ENCODE measurements at places on chromosomes 7 and 10.

GRCh38 chr10:78787125-78787524 lies 281.6 kb upstream of the ZMIZ1 start:
- DNase-seq, result no peak

- no peak for DNase-seq
Observed at GRCh38 chr7:132345543-132346129, 230.6 kb downstream of the PLXNA4 start.

- DNase-seq, result no peak
Observed at GRCh38 chr7:132307465-132307864, 268.8 kb downstream of the PLXNA4 start.

DNA sequence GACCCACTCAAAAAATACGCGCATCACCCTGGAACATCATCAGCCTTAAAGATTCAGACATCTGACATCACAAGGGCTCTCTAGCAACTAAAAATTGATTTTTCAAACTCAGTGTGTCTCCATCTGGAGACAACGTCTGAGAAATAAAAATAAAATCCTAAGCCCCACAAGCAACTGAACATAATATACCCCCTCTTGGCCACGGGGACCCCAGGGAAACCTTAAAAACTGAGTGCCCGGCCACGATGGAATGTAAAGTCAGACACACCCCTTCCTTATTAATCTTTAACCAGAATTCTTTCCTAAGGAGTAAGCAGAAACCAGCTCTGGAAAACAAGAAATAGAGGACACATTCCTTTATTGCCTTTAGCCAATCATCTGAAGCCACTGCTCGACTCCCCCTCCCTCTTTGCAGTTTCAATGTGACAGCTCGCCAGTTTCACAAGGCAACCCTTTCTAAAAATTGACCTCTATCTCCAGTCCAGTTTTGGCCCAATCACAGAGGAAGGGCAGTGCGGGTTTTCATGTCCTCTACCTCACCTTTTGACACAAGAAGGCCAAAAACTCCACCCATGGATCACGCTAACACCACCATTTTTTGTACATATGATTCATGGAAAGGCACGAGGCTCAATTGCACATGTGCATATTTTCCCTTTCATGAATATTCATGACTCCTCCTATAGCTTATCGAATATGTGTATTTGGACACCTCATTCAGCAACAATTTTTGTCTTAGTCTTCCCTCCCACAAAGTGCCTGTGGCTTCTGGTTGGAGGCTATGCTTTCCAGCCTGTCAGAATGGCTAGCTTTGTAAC lies 24.2 kb downstream of the IFIT3 start:
- no peak for DNase-seq

- no peak for DNase-seq
Observed at GRCh38 chr7:84783141-84783778, 403.6 kb downstream of the SEMA3D start.

DNA sequence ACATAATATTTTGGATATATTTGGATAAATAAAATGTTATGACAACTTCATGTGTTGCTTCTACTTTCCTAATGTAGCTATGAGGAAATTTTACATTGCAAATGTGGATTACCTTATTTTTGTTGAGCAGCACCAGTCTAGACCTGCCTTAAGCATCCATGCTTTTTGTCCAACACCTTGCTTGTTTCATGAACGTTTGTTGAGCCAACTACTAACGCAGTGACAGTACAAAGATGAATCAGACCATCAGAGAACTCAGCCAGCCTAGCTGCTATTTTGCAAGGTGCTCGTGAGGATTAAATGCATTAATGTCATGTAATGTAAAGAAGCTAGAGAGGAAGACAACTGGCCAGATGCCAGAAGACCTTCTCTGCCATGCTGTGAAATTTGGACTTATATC lies 1.1 kb upstream of the ZC3HAV1L start:
- no peak for DNase-seq

DNA sequence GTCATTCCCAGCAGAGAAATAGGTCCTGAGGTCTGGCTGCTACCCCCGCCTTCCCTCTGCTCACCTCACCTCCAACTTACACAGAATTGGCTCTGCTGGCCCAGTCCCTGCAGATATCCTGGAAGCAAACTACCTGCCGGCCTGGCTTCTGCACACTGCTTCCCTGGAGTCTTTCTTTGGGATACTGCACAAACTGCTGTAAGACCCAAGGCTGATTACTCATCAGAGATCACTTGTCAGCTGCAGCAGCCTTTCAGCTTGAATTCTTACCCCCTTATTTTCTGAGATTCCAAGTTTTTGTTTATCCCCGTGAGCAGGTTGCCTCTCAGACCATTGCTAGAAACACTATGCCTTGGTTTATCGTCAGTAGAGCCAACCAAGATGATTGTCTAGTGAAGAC lies 426.4 kb downstream of the PHTF2 start:
- DNase-seq, result no peak

DNA sequence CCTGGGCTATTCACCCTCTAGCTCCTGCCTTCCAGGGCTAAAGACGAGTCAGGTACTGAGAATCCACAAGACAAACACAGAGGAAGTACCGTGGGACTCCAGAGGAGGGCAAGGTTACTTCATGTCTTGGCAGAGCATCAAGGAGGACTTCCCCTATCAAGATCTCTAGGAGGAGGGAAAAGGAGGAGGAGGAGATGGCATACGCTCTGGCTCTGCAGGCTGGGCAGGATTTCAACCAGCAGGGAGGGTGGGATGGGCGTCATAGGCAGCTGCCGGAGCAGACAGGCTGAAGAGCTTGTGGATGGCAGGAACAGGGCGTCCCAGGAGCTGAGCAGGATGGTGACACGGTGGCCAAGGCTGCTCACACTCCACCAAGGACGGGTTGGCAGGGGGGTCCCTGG lies 21.3 kb downstream of the MDH2 start:
- no peak for DNase-seq

DNA sequence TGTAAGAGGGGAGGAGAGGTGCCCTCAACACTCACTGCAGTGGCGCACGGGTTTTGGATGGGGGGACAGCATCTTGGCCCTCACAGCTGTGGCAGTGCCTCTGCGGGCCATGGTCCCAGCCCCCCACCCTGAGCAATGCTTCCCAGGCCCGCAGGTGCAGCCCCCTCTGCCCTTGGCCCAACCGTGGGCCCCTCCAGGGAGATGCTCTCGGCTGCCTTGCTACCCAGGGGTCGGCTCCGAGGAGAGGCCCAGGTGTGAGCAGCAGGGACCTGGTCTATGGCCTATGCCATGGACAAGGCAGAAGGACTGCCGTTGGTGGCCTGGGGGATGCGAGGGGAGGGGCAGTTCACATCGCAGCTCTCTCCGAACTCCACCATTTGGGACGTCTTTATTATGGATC lies 159.2 kb downstream of the RNF216 start:
- no peak for DNase-seq

GRCh38 chr7:102424129-102424551 lies 9.2 kb upstream of the ORAI2 start:
- no peak for DNase-seq

- DNase-seq, result no peak
Observed at GRCh38 chr7:98674881-98675280, 57.8 kb downstream of the NPTX2 start.

GRCh38 chr10:27884185-27884641 lies 114.7 kb downstream of the ODAD2 start:
- no peak for DNase-seq

DNA sequence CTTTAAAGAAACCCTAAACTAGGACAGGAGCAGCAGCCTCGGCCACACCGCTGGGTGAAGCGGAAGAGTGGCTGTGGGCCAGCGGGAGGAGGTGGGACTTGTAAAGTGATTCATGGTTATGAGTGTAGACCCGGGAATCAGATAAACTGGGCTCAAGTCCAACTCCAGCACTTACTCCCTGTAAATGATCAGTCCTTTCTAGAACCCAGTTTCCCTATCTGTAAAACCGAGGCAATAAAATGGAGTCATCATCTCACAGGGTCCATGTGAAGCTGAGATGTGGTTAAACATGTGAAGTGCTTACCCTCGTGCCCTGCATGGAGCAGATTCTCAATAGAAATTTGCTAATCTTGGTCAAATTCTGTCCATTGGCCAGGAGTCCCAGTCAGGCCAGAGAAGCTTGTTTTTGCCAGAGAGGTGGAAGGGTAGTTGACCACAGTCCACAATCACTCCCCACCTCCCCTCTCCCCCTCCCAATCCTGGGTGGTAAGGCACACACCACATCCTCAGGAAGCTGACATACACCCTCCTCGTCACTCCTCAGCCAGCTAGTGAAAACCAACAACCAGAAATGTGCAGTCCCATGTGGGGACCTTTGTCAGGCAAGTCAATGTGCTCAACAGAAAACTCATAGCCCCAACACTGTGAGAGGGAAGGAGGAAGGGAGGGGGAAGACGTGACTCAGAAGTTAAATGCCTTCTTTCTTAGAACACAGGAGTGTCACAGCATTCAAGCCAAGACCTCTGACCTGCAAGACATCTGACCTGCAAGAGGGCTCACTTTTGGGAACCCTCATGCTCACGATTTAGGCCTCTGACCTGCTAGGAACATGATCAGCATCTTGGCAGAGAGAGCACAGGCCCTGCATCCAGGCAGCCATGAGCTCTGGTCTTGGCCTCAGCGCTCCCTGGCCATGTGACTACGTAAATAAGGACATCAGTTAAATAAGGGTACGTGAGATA lies 145.1 kb downstream of the PLXNA4 start:
- DNase-seq, result no peak

GRCh38 chr7:47591655-47592572 lies 10.0 kb upstream of the TNS3 start:
- DNase-seq, result no peak

- no peak for DNase-seq
Observed at GRCh38 chr10:82477776-82478175, 602.8 kb downstream of the NRG3 start.

DNA sequence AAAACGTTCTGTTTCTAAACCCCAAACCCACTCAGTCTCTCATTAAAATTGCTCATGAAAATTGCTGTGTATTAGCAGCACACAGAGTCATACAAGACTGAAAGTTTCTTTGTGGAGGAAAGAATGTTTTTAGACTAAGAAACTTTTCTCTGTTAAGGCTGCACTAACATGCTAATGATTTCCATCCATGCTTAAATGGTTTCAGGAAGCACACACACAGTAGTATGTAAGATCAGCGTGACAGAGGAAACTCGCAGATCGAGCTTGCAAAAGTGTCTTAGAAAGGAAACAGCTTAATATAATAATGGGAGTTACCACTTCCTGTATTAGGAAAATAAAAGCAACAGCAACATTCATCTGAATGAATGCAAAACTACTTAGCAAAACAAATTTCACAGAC lies 112.7 kb downstream of the ICA1 start:
- no peak for DNase-seq

DNA sequence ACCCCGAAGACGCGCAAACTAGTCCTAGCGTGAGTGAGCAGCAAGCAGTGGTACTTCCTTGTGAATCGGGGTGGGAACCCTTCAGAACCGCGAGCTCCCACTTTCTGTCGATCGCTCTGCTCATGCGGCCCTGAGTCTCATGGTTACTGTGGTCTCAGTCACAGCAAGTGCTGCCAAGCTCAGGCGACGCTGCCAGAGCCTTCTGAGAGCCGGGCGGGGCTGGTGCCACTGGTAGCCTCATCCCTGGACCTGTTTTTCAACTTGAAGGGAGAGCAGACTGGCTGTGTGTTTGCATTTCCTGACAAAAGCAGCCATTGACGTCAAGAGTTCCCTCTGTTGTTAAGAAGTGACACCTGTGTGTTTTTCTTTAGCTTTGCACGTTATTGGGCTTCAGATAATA lies 32.9 kb upstream of the BHLHA15 start:
- DNase-seq, result no peak

- no peak for DNase-seq
Observed at GRCh38 chr10:86229376-86229775, 137.2 kb downstream of the GRID1 start.

DNA sequence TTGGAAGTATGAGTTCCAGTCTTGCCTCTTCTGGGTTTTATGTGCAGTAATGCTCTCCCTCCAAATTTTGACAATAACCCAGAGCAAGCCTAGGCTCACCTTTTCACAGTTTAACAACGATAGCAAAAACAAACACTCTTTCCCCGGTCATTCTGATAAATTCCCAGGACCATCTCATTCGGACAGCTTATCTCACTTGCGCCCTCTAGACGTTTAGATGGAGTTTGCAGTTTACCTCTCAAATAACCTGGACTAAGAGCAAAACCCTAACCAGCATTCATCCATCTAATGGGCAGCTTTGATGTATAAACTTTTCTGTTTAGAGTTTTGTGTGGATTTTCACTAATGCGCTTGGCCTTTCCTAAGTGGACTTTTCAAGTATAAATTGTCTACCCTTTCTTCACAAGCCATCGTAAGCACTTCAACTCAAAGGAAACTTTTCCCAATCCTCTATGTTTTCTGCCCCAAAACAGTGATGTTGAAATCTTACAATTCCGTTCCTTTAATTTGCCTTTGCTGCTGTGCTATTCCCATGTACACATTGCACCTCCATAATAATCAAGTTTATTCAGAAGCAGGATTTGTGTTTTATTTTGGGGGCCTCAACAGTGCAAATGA lies 114.9 kb downstream of the HDAC9 start:
- no peak for DNase-seq

- DNase-seq, result no peak
Observed at GRCh38 chr10:47079204-47079580, 168.0 kb downstream of the PTPN20 start.

GRCh38 chr10:80957161-80957560 lies 419.5 kb downstream of the SH2D4B start:
- DNase-seq, result no peak

DNA sequence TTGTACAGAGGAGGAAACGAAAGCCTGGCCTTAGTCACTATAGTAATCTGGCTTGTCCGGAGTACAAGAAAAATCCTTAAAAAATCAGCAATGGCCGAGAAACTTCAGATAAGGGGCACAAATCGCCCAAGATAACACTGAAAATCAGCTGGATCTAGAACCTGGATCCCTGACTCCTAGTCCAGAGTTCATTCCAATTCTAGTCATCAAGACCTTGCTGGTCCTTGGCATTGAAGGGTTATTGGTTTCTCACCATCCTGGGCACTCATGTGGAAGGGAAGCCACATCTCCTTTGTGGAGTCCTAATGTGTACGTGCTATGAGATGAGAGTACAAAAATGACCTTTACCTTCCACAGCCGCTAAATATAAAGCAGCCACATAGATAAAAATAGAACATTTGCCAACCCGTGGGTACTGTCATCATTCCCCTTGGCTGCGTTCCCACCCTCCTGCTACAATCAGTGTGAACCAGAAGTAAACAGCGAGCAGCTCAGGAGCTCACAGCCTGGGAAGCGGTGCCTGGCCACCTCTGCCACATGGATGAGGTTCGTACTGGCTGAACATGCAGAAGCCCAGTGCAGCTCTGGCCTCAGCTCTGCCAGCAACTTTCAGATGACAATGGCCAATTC lies 116.0 kb upstream of the PDLIM1 start:
- no peak for DNase-seq

DNA sequence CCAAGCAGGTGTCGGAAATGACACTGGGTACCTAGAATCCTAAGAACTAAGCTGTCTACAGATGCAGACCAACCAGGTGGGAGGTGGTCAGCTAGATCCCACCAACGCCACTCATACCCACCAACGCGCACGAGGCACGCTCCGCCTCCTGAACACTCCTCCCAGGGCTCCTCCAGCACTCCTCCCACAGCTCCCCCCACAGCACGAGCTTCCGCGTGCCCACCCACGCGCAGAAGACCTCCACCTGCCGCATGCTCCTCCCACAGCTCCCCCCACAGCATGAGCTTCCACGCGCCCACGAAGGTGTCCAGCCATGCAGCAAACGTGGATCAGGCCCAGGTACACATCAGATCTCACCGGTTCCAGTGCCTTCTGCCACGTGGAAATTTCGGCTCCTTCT lies 196.0 kb downstream of the MAD1L1 start:
- DNase-seq, result no peak

- DNase-seq, result no peak
Observed at GRCh38 chr7:53697913-53698312, 662.5 kb downstream of the POM121L12 start.
